NCI-H146 (cell line): ENCODE measurements at places on chromosomes 12 and 14.

DNA sequence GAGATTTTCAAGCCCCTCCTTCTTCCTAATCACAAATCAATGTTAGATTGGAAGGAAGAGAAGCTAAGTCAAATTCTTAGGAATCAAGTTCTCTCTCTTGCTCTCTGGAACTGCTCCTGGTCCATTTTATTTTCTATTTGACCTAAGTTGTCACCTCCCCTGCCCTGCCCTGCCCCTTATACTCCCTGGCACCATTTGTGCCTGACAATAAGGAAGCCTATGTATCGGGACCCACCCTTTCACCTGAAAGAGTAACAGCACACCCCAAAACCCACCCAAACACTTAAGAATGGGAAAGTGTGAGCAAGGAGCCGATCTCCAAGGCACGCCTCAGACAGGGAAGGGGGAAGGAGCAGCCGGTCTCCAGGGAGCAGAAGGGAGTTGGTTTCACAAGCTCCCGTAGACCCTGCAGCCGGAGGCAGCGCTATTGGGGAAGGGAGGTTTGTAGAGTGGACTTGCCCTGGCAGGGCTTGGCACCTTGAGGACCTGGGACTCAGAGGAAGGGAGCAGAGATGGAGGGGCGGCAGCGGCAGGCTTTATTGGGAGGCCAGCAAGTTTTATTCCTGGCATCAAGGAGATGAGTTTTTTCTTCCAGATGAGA lies 1.6 kb downstream of the LRRC74A start:
- DNase-seq = no peak

GRCh38 chr12:124512667-124513296 lies 54.6 kb downstream of the NCOR2 start:
- DNase-seq = peak; percentile 81

- DNase-seq = no peak
Measured at GRCh38 chr12:5746917-5747316, 198.1 kb downstream of the ANO2 start.

DNA sequence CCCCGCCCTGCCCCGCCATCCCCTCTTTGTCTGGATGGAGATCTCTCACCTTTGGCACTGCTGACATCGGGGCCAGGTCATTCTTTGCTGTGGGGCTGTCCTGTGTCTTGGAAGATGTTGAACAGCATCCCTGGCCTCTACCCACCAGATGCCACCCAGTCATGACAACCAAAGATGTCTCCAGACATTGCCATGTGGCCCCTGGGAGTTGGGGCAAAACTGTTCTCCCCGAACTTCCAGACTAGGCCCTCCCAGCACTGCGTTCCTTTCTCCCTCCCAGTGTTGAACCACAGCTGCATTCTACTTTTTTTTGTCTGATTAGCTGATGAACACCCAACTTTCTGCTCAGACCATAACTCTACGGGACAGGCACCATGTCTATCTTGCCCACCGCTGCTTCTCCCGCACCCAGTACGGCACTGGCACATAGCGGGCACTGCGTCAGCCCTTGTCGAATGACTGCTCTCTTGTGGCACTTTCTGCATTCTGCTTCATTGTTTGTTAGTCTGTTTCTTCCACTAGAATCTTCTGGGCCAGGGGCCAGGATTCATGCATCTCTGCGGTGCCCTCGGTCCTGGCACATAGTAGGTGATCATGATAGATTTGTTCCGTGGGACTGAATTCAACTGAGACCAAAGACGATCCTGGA lies 13.1 kb upstream of the MYL2 start:
- no peak for DNase-seq

DNA sequence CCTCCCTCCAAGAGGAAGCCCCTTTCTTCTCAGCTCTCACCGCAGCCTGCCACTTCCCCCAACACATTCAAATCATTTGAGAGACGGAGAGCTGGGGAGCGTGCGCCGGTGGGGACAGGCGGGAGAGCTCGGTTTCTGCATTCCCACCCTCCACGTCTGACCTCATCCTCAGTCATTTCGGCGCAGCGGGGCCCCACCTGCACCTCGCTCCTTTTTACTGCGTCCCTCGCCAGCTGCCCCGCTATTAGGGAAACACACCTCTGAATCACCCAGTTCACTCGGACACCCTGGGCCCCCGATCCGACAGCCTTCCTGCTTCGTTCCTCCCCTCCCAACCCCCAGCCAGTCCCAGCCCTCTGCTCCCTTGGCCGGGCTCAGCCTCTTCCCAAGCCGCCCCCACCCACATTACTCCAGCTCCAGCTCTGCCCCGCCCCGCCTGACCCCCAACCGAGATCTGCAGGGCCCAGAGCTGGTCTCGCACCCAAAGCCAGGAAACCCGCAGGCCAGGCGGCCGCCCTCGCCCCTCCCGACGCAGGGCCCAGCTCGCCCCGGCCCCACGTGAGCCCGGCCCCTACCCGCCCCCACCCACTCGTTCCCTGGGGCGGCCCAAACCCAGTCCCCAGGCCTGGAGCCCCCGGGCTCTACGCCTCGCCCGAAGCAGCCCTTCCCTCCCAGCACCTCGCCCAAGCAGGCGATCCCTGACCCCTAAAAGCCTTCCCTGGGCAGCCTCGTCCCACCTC lies 783 bp downstream of the CORO1C start:
- peak; percentile 87 for DNase-seq

GRCh38 chr14:20617138-20618003 lies 24.1 kb downstream of the OR6S1 start:
- DNase-seq = no peak

GRCh38 chr12:94704452-94705306 lies 54.3 kb upstream of the TMCC3 start:
- no peak for DNase-seq
